ENCODE measurements at places on chromosomes 5 and 9.

DNA sequence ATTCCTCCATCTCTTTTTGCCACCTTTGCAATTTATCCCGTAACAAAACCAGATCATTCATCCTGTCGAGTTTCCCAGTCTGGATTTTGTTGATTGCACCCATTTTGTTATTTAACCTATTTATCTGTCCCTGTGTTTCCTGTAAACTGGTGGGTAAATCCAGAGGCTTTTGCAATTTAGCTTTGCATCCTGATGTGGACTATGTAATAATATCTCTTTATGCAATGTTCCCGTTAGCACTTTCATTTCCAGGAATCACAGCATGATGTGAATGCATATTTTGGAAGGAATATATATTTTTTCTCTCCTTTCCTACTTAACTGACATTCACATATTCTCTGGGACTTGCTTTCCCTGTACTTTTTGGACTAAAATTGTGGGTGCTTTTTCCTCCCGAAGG is 240.3 kb upstream of the GAS1 start:
- no peak for DNase-seq

DNA sequence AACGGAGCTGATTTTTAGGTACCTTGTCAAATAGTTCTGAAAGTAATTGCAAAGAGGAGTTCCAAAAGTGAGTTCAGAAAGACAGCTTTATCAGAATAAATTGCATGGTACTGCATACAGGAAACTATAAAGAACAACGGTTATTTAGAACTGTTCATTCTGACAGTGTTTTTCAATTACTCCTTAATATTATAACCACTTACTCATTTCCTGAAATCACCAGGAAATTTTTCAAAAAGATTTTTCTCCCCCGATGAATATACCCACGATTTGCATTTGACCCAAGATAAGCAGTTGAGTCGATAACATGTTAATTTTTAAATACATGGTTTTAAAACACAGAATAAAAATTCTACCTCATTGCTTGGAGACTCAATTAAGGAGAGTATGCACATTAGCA is 9.4 kb downstream of the DOCK8 start:
- no peak for DNase-seq

DNA sequence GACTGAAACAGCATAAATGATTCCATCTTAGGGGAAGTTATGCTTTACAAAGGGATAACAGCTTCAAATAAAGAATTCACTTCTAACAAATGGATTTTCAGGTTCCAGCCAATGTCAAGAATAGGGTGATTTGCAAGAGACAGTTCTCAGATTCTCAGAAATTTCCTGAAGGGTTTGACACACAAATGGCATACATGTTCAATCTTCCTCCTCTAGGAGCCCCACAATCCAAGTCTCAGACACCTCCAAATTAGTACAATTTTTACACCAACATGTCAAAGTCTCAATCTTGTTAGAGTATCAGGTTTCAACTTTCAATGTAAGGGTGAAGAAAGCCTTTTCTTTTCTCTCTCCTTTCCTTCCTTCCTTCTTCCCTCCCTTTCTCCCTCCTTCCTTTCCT is 996.6 kb downstream of the TLE1 start:
- DNase-seq: no peak

DNA sequence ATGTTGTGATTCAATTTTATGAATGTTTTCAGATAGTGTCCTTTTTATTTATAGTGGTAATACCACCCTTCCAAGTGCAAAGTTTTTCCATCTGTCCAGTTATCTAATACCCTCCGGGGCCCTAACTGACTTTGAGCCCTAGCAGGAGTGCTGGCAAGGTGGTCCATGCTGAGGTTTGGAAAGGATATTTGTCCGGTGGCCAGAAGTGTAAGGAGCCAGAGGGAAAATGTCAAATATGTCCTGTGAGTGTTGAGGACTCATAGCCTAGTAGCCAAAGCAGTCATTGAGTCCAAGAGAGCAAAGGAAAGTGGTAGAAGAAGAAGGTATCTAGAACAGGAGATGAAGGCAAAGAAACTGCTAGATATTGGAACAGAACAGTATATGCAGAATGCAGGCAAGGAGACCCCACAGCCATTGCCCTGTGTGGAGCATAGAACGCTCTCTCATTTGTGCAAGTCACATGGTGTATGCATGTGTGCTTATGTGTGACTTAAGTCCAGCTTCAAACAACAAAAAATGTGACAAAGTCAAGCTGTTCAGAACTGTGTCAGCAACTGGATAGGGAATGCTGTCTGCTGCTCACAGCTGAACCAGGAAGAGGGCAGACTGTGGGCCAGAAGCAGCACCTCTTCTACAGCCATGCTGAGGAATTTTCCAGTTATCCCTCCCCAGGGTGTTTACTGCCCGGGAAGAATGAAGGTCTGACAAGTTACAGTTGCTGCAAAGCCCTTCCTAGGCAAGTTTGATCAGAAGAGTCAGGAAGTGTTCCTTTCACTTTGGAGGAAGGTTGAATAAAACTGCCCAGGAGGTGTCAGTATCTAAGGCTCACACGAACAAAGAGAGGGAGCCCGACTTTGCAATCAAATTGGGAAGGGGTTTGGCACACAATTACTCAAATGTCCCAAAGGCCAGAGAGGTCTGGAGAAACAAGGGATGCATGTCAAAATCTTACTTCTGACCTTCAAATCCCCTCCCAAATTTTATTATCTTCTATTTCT is 463.3 kb upstream of the DMAC1 start:
- DNase-seq: no peak

DNA sequence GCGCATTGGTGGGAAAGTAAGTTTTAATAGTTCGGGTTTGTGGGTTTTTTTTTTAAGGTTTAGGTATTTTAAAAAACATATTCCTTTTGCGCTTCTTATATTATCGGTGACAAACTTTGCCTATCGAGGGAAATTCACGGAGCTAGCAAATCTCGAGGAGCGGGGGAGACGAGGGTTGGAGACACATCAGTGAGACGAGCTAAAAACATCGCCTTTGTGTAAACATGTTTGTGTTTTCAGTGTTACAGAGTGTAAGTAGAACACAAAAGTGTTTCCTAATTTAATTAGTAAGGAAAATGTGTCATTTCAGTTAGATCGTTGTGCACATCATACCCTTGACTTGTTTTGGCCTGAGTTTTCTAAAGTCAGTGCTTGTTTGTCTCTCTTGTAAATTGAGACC is 945 bp downstream of the BTF3 start:
- no peak for DNase-seq

- no peak for DNase-seq
Measured at GRCh38 chr5:137995077-137995748, 37.7 kb downstream of the FAM13B start.

- peak; percentile 56 for DNase-seq
Measured at GRCh38 chr5:107248066-107248695, 422.6 kb downstream of the EFNA5 start.

GRCh38 chr9:98118640-98119601 is at the start of gene TRIM14:
Gene TRIM14 (minus strand): TSS chr9:98119222. CDS start chr9:98119188, 34 bp downstream.
- peak; percentile 65 for DNase-seq

- DNase-seq: no peak
Measured at GRCh38 chr5:24750355-24750754, 105.6 kb upstream of the CDH10 start.

DNA sequence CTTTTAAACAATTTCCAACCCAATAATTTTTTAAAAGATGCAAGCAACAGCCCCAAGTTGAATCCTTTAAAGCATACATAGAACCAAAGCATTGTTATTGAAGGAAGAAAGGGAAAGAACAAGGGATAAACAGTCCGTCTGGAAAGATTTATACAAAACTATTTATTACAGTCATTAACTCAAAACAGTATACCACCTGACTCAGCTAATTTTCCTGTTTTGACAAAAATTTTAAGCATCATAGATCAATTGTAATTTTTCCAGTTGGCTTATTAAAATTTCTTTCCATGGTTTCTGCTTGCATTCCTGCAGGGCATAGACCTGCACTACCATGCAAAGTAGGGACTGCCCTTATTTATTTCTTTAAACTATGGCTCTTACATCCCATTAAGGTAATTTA is 29.9 kb downstream of the AP3B1 start:
- DNase-seq: no peak

GRCh38 chr5:29277642-29278041 is 1915.8 kb upstream of the CDH6 start:
- DNase-seq: no peak
